ENCODE measurements at places on chromosomes 16 and 17.

GRCh38 chr16:79132701-79133100, 467.8 kb downstream of the MAF start:
- DNase-seq, result no peak

DNA sequence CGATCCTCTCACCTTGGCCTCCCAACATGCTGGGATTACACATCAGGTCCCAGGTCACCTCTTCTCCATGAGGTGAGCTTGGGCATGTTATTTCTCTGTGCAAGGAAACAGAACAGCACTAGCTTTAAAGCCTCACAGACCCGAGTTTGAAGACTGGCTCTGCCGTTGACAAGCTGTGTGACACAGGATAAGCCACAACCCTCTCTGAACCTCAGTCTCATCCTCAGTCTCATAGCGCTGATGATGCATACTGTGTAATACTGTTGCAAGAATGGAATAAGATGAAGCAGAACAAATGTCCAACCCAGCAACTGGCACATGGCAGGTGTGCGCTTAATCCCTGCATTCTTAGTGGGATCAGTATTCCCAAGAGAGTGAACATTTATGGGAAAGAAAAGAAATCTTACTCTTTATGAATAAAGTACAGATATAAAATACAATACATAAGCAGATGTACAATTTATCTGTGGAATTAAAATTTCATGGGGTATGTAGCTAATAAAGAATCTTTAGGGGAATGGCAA, 43.5 kb downstream of the ABAT start:
- DNase-seq, result no peak

- DNase-seq, result no peak
Observed at GRCh38 chr17:82098939-82099763, 1.1 kb upstream of the FASN start.

GRCh38 chr16:75401691-75402090, 31.6 kb downstream of the CFDP1 start:
- no peak for DNase-seq

GRCh38 chr16:87098976-87099720, 218.0 kb downstream of the C16orf95 start:
- no peak for DNase-seq

GRCh38 chr16:12392585-12393091, 411.0 kb downstream of the CPPED1 start:
- DNase-seq, result no peak

- DNase-seq, result no peak
Observed at GRCh38 chr17:759964-760363, 7.9 kb upstream of the GEMIN4 start.

GRCh38 chr17:3009411-3009920, 53.9 kb downstream of the OR1D5 start:
- DNase-seq, result no peak

- no peak for DNase-seq
Observed at GRCh38 chr16:84487358-84487757, 17.1 kb downstream of the MEAK7 start.

GRCh38 chr16:938752-939151, 32.0 kb downstream of the LMF1 start:
- no peak for DNase-seq

- no peak for DNase-seq
Observed at GRCh38 chr16:984121-984694, 2.6 kb downstream of the SOX8 start.

GRCh38 chr17:29579866-29580771, 9.3 kb downstream of the GIT1 start:
- DNase-seq, result peak; percentile 39

GRCh38 chr16:84925092-84925772, 86.1 kb downstream of the ZDHHC7 start:
- no peak for DNase-seq

- DNase-seq, result no peak
Observed at GRCh38 chr17:50976951-50977472, 110.9 kb upstream of the TOB1 start.

GRCh38 chr17:2386400-2387085, 14.3 kb downstream of the MNT start:
- no peak for DNase-seq

- no peak for DNase-seq
Observed at GRCh38 chr17:15026088-15026487, 239.0 kb downstream of the PMP22 start.

Data from GOT3 (cell line).